BJ (cell line): ENCODE measurements at places on chromosomes 2 and 18. TPM values are rescaled to one million over a fixed set of nuclear protein-coding genes. Genes with fewer than 3 reads are reported as not detected.

AMER3 gene
- polyA plus RNA-seq, result not detected in 2 replicates

CTNNA2 gene
- polyA plus RNA-seq, result 0.22 TPM in 1 of 2 replicates, not detected in the other

LRRTM1 gene
- not detected in 2 replicates for polyA plus RNA-seq

HK2 gene
- polyA plus RNA-seq, result 21.8 and 23.8 TPM in 2 replicates

SKOR2 gene
- not detected in 2 replicates for polyA plus RNA-seq

TCF7L1 gene
- polyA plus RNA-seq, result 1.9 and 3.2 TPM in 2 replicates

ALK gene
- polyA plus RNA-seq, result not detected in 2 replicates
